ENCODE measurements at places on chromosomes 16 and 17.

GRCh38 chr17:48718761-48719641 lies 3.3 kb downstream of the PRAC1 start:
- no peak for DNase-seq

GRCh38 chr16:14249291-14250032 lies 178.3 kb downstream of the MRTFB start:
- DNase-seq = peak; percentile 61

DNA sequence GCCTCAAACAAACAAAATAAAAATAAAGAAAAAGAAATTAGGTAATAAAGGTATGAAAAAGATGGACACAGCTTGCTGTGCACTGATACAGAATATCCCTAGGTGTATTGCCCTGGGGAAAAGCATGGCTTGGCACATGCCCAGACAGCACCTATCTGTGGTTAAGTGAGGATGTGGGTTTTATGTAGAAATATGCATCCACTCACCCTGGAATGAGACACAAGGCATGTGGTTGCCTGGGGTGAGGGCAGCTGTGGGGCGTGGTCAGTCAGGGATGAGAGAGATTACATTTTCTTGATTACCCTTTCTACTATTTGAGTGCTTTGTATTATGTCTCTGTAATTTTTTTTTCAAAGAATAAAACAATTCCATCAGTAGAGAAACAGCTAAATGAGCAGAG lies 6.9 kb downstream of the PLLP start:
- peak; percentile 76 for DNase-seq

DNA sequence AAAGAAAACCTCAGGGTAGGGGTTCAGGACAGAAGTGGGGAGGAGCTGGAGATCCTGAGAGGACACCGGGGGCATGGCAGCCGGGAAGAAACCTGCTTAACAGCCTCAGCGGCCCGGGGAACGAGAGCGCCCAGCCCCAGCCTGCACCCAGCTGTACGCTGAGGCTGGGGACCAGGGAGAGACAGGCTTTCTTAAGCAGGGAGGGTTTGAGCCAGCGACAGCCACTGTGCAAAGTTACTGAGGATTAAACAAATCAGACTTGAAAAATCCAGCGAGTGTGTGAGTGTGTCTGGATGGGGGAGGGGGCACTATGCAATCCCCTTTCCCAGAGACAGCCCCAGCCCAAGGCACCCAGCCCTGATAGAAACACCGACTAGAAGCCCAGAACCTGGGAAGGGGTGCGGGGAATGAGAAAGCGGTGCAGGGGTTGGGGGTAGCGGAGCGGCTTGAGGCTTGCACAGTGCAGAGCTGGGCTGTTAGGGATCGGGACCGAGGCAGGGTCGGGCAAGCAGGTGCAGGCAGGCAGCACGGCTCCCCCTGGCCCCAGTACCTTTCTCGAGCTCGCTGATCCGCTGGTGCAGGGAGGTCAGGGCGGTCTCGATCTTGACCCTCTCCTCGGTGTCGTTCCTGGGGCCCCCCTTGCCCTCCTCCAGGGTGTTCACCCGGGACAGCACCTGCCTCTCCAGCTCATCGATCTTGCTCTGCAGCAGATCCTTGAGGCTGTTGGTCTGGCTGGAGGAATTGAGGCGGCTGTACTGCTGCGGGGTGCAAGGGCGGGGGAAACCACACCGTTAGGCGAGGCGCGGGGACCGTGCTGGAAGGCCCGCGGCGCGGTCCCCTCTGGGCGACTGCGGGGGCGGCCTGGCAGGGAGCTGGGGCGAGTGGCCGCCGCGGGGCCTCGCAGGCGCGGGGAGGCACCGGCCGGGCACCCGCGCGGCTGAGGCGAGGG lies 1.2 kb downstream of the NPTX1 start:
- no peak for DNase-seq

DNA sequence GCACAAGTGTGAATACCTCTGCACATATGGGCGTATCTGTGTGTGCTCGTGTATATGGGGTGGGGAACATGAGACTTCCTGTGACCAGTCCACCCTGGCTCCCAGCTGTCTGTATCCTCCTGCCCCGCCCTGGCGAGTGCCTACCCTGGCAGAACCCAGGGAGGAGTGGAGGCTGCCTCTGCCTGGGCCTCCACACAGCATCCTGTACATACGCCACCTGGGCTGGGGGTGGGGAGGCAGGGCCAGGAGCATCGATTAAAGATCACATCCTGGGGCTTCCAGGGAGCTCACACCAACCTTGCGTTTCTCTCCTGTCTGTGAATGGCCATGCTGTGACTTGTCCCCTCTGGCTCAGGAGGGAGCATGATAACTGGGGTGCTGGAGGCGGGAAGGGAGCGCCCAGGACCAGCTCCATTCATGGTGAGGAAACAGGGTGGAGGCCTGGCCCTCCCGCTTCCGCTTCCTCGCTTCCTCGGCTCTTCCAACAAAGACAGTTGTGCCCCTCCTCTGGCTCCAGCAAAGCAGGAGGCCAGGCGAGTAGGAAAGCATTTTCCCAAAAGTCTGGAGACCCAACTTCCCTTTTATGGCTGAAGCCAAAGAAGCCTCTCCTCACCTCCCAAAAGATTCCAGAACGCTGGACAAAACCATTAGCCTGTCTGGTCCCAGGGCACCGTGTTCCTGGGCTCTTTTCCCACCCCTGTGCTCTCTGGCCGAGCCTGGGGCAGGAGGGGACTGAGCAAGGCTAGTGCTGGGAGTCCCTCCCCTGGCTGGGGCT lies 22.9 kb downstream of the ADAM11 start:
- DNase-seq = no peak

DNA sequence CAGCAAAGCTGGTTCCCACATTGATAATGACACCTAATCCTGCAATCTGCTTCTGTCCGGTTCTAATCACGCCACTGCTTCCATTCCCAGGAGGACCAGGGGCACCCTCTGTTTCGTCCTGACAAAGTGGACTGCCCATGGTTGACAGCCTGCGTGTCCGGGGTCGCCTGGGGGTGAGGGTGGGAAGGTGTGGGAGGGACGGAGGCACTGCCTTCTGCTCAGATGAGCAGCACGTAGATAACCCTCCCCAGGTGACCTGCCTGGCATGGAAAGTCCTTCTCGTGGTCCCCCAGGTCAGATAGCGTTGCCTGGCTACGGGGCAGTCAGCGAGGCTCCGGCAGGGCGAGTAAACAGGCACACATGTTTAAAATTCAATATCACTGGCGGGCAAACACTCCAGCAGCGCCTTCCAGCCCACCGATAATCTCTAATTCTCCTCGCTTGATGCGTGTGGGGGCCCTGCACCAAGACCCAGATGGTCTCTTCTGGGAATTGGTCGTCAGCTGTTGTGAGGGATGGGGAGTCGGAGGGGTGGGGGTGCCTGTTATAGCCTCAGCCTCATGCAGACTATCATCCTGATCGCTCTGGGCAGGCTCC lies 132.2 kb downstream of the RAP1GAP2 start:
- no peak for DNase-seq

- no peak for DNase-seq
These were observed 15.1 kb upstream of the GLG1 start for GRCh38 chr16:74622005-74622404.

- peak; percentile 72 for DNase-seq
These were observed 675 bp upstream of the PDZD9 start for GRCh38 chr16:22001591-22001990.

- DNase-seq = no peak
These were observed 93.4 kb downstream of the KANSL1 start for GRCh38 chr17:46099865-46100264.

DNA sequence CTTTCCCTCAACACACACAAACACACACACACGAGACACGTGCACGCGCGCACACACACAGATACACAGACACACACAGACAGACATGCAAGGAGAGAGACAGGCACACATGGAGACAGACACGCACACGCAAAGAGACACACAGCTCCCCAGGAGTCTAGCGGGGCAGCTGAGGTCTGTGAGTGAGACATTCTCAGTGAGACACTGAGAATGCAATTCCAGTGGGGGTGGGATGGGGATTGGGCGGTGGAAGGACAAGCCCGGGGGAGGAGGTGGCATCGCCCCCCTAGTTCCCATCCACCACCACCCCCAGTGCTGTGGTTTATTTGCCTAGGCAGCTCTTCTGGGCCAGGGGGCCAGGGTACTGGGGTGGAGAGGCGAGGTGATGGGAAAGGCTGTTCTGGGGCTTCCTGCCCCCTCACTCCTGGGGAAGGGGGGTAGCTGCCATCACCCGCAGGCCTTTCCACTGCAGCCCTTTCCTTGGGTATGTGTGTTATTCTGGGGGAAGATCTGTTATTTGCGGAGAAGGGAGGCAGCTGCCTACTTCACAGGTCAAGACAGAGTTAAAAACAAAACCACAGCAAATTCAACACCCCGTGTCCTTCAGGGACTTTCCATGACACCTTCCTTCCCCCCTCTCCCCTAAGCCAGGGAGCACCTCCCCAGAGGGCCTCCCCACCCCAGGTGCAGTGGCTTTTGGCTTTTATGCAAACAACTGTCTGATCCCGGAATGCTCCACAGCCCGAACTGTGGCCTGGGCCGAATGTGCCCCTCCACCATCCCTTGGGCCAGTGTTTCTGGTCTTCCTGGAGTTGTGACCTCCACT lies 18.0 kb downstream of the GRB7 start:
- no peak for DNase-seq

GRCh38 chr16:49620869-49621240 lies 235.1 kb downstream of the ZNF423 start:
- DNase-seq = peak; percentile 40

GRCh38 chr17:44801880-44802279 lies 28.2 kb downstream of the GJC1 start:
- no peak for DNase-seq

GRCh38 chr17:56158915-56159825 lies 5.9 kb downstream of the ANKFN1 start:
- no peak for DNase-seq

- DNase-seq = no peak
These were observed 48.9 kb upstream of the HAPSTR1 start for GRCh38 chr16:9042533-9042932.

DNA sequence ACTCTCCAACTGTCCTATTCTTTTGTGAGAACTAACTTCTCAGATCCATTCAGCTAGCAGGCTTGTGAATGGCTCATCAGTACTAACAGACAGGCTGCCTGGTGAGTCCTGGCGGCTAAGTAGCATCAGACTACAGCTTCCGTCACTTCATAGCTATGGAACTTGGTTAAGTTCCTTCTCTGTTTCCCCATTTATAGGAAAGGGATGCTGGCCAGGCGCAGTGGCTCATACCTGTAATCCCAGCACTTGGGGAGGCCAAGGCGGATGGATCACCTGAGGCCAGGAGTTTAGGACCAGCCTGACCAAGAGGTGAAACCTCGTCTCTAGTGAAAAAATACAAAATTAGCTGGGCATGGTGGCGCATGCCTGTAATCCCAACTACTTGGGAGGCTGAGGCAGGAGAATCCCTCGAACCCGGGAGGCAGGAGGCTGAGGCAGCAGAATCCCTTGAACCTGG lies 49.9 kb upstream of the TANGO6 start:
- no peak for DNase-seq

DNA sequence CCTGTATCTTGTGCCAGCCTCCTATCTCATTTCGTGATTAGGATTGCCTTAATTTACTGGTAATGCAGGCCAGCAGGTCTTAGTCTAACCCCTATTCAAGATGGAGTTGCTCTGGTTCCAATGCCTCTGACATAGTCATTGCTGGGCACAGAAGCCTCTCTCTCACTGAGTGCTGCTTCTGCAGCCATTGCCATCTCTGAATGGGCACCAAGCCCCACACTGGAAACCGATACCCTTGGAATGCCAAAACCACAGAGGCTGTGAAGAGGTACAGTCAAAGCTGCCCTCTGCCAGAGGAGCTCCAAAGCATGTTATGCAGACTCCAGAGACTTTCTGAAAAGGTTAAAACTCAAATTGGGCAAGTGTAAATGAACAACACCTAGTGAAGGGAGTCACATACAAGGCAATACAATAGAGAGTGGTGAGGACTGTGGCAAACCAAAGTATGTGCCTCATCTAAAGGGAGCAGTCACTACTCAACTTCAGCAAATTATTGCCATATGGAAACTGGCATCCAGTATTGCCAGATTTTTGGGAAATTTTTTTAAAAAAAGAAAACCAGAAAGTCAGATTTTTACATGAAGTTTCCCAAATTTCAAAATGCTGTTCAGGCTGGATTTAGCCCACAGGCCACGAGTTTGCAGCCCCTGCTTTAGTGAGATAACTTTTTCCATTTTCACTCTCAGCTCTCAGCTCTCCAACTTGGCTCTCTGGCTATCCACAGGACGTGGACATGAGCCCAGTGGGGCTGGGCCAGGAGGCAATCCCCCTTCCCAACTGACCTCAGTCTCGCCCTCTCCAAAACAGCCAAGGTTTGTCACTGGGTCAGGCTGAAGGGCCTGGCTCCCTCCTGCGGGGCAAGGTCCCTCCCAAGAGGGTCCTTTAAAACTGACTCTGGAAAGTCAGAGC lies 2.1 kb upstream of the MMP2 start:
- DNase-seq = peak; percentile 22

DNA sequence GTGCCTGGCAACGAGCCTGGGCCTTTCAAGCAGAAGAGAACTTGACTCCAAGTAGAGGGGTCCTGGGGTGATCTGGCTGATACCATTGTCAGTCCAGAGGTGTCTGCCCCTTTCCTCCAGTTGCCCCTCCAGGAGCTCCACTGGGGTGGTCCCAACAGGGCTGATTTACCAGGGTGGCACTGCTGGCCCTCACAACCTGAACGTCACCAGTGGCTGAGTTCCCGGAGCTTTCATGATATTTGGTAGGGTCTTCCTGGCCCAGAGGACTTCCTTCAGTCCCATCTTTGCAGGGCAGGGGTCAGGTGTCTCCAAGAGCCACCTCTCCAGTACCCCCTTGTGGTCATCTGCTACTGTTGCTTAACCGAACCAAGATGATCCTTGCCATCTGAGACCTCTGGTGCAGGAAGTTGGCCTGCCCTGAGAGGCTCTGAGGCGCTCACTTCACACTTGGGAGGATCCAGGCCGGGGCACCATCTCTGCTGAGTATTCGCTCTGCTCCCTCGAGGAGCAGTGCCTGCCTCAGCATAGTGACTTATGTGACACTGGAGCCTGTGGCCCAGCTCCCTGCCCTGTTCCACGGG lies 3.5 kb downstream of the LIMD2 start:
- peak; percentile 55 for DNase-seq

DNA sequence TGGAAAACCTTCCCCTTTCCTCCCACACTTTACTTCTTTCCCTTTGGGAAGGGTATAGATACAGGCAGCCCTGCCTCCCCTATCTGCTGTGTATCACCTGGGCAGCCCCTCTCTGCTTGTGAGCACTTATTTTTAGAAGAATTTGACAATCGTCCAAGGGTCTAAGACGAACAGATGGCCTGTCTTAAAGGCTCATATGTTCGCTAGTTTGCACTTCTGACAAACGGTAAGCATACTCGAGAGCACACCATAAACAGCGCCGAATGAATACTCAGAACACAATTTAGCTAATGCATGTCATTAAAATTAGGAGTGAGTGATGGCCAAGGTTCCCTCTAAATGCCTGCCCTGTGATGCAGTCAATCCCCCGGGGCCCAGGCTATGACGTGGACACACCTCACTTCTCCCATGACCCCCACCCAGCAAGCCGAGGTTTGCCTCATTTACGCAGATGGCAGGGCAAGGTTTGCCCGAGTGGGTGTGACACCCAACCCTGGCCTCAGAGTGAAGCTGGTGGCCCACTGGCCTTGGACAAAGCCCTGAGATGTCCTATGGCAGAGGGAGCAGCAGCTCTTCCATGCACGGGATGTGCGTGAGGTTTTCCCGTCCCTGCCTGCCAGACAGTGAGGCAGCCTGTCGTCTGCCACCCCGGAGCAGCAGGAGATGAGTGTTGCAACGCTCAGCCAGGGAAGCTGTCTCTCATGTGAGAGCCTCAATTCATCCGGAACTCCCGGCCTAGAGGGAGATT lies 125.2 kb downstream of the C16orf78 start:
- DNase-seq = no peak

- DNase-seq = peak; percentile 28
These were observed 29.8 kb downstream of the CNGB1 start for GRCh38 chr16:57941016-57941664.

GRCh38 chr17:27506348-27507218 lies 50.3 kb downstream of the KSR1 start:
- peak; percentile 18 for DNase-seq

GRCh38 chr17:80260791-80261158 lies at the start of gene RNF213:
Gene RNF213, plus strand, starts transcription at chr17:80260852. Its CDS starts 2,830 bp downstream, at chr17:80263682.
- peak; percentile 50 for DNase-seq

Measured in cardiac fibroblast (primary cell).